HepG2 (cell line): ENCODE measurements at places on chromosomes 3 and 15. TPM values are rescaled to one million over a fixed set of nuclear protein-coding genes. Genes with fewer than 3 reads are reported as not detected.

DNA sequence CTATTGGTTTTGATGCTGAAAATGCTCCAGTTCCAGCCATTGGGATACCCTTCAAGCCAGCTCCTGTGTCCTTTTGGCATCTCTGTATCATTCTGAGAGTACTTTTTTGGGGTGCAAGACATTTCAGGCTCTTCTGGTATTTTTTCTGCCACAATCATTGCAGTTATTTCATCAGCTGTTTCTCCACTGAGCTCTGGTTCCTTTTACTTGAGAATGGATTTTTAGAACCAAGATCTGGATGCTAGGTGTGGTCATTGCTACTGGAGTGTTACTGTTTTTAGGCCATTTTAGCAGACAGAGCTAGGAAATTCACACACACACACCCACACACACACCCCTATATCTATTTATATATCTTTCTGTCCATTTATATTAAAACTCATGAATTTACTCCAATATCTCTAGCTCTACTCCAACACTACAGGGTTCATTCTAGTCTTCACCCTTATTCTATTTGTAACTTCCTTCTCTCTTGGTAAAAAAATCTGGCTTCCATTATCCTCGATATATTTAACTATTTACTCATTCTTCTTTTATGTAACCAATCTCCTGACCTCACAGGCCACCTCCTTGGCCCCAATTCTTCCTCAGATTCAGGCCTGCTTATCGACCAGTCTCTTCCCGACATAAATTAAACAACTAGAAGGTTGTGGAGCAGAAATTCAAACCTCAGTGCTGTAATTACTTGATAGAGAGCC is 17.0 kb downstream of the SLC35G2 start:
- no peak overlapping the region for H3K27ac ChIP-seq
- no peaks in the 10 kb centered on the region for H3K4me1 ChIP-seq
- H3K27me3 ChIP-seq: no peaks in the 10 kb centered on the region
- H3K4me3 ChIP-seq: no peak overlapping the region

DNA sequence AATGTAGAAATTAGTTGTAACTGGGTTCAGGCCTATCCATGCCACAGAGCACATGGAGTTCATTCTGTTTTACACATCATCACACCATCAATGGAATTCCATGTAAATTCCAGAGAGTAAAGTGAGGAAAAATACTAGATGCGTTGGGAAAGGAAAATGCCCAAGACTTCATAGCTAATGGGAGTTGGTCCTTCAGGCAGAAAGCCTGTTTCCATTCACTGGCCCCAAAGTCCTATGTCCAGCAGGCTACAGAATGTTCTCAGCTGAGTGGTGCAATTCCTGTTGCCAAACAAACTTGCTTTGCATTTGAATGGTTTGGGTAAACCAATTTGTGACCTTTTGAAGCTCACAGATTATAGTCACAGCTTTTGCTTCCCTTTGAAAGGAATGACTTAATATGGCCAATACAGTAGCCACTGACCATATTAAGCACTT is 164.6 kb upstream of the PFN2 start:
- H3K27ac ChIP-seq: no peak overlapping the region
- DNase-seq: no peak

DNA sequence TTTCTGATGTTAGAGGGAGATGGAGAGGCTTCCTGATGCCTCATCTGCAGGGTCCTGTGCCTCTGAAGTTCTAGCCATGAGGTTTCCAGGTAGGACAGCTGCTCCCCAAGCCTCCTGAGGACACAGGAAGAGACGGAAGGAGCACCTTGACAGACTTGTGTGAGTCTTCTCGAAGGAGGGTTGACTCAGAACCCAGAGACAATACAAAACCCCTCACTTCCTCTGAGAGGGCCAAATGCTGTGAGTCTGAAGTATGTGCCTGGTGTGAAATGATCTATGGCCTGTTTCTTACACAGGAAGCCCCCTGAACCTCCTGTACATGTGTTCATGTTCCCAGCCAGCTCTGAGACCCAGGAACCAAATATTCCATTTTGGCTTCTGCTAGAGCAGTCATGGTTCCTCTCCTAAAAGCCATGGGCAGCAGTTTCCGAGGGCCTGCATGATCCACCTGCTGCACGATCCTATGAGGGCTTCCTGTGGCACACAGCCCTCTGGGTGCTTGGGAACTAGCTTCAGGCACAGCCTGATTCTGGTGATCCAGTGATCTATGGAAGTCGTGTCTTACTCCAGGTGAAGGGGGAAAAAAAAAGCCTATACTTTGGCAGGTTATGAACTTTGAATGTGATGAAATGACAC is 62.2 kb downstream of the AAGAB start:
- no peak for DNase-seq
- no peaks in the 10 kb centered on the region for H3K27me3 ChIP-seq
- no peaks in the 10 kb centered on the region for H3K4me1 ChIP-seq
- no peak overlapping the region for H3K27ac ChIP-seq
- H3K4me3 ChIP-seq: no peak overlapping the region

GRCh38 chr15:40844696-40845030 is 815 bp downstream of the SPINT1 start:
- no peak overlapping the region for H3K27ac ChIP-seq
- no peak for DNase-seq
- peaks cover 48% of the 10 kb centered on the region for H3K4me1 ChIP-seq
- peaks cover 4% of the 10 kb centered on the region; the same call in 1 of the 2 replicates for H3K27me3 ChIP-seq
- no peaks in the 10 kb centered on the region for H3K36me3 ChIP-seq

GRCh38 chr3:88019024-88019423 is 39.8 kb downstream of the CGGBP1 start:
- no peak overlapping the region for H3K27ac ChIP-seq
- H3K27me3 ChIP-seq: no peaks in the 10 kb centered on the region
- H3K36me3 ChIP-seq: no peaks in the 10 kb centered on the region
- no peak overlapping the region for H3K4me3 ChIP-seq
- DNase-seq: no peak
- no peaks in the 10 kb centered on the region for H3K4me1 ChIP-seq

- no peak for DNase-seq
- peaks cover 9% of the 10 kb centered on the region; the same call in 1 of the 2 replicates for H3K4me1 ChIP-seq
- H3K4me3 ChIP-seq: no peak overlapping the region
- no peaks in the 10 kb centered on the region for H3K27me3 ChIP-seq
- H3K36me3 ChIP-seq: no peaks in the 10 kb centered on the region
- H3K27ac ChIP-seq: no peak overlapping the region
Observed at GRCh38 chr3:113898892-113899291, 48.9 kb upstream of the ZDHHC23 start.

GRCh38 chr3:4228295-4228694 is 74.9 kb upstream of the SETMAR start:
- no peaks in the 10 kb centered on the region for H3K4me1 ChIP-seq
- H3K27ac ChIP-seq: no peak overlapping the region
- no peaks in the 10 kb centered on the region for H3K36me3 ChIP-seq
- no peaks in the 10 kb centered on the region for H3K27me3 ChIP-seq
- DNase-seq: no peak

GRCh38 chr3:125019271-125019670 is 36.5 kb downstream of the HEG1 start:
- DNase-seq: no peak
- no peak overlapping the region for H3K4me3 ChIP-seq
- peaks cover 76% of the 10 kb centered on the region for H3K36me3 ChIP-seq
- no peaks in the 10 kb centered on the region for H3K27me3 ChIP-seq

DNA sequence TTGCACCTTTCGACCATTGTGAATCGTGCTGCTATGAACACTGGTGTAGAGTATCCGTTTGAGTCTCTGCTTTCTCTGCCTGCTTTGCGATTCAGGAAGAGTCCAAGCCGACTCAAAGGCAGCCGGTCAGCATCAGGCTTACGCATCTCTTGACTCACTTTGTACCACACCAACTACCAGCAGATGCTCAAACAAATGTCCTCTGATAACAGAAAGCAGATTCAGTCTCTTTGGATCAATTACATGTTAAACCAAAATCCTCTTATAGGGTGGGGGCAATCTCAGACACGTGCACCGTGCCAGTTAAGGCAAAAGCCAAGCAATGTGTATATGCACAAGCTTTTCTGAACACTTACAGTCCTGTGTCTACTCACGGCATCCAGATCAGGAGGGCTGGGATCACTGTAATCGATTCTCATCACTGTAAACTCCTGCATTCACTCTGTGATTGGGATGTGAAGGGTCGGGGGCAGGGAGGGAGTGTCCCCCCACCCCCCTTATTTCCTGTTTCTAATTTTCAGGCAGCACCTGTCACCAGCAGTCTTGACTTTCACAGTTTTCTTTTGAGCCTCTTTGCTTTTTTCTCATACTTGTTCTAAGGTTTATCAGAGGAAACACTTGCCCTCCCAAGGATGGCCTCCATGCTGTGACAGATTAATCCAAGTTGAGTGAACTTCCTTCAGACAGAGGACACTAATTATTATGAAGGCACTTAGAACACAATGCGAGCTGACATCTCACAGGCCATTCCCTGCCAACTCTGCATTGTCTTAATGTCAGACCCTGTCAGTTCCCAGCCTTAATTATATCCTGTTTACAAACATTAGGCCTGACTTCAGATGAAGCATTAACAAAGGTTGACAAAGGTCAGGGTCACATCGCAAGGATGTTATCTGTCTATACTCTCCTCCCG is 153.5 kb downstream of the MECOM start:
- no peaks in the 10 kb centered on the region for H3K36me3 ChIP-seq
- H3K27ac ChIP-seq: no peak overlapping the region
- no peaks in the 10 kb centered on the region for H3K27me3 ChIP-seq
- H3K4me1 ChIP-seq: no peaks in the 10 kb centered on the region

- no peaks in the 10 kb centered on the region for H3K36me3 ChIP-seq
- no peak overlapping the region for H3K27ac ChIP-seq
- no peak overlapping the region for H3K4me3 ChIP-seq
- no peaks in the 10 kb centered on the region for H3K27me3 ChIP-seq
- peak; percentile 38 for DNase-seq
Observed at GRCh38 chr3:140719841-140720614, 42.2 kb downstream of the TRIM42 start.

DNA sequence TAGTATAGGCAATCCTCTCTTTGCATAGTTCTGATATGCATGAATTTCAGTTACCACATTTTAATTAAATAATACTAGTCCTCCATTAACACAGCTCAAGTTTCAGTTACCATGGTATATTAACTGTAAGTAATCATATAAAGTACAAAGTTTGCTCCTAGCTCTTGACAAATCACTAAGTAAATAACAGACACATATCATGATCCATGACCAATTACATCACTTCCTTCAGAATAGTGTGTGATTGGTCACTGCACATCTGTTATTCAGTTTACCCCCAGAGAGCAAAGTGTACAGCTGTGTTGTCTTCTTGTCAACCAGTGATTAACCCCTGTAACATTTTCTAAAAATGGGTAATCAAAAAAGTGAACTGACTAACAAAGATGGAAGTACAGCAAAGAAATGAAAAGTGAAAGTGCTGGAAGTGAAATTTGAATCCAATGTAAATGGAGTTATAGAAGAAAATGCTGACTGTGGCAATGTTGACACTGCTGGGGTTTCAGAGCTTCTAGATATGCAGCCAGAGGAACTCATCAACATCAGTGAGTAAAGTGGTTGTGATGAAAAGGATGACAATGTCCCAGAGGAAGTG is 30.2 kb upstream of the LEKR1 start:
- no peaks in the 10 kb centered on the region for H3K36me3 ChIP-seq
- no peaks in the 10 kb centered on the region; the same call in 1 of the 2 replicates for H3K27me3 ChIP-seq
- peaks cover 51% of the 10 kb centered on the region for H3K4me1 ChIP-seq
- H3K4me3 ChIP-seq: peak overlapping the region; percentile 9; the same call in 1 of the 2 replicates
- peak overlapping the region; percentile 39 for H3K27ac ChIP-seq

DNA sequence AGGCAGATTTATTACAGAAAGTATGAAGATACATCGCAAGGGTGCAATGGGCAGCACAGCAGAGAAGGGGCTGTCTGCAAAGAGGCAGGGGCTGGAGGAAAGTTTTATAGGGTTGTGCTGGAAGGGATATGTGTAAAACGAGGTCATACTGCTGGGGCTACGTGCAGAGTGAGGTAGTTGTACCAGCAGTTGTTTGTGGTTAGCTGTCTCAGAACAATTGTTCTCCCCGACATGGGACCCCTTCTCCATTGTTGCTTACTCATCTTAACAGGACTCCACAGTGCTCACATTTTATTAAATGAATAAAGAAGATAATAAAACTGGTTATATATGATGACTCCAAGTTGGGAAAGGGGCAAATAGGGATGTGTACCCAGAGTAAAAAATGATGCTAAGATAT is 49.4 kb downstream of the GTPBP8 start:
- H3K27me3 ChIP-seq: no peaks in the 10 kb centered on the region
- DNase-seq: no peak
- H3K4me3 ChIP-seq: no peak overlapping the region
- no peak overlapping the region for H3K27ac ChIP-seq

Gene NUP210
- polyA plus RNA-seq: 31.6 and 44.3 TPM in 2 replicates

Gene ACAN
- not detected in 2 replicates for polyA plus RNA-seq

Gene SNRPA1
- polyA plus RNA-seq: 80.0 and 108 TPM in 2 replicates

Gene CYP1A2
- 0.07 and 0.09 TPM in 2 replicates for polyA plus RNA-seq

Gene FILIP1L
- polyA plus RNA-seq: 166 and 187 TPM in 2 replicates

Gene GOLGA8M
- polyA plus RNA-seq: 0.05 and 0.66 TPM in 2 replicates

Gene IL16
- polyA plus RNA-seq: 0.03 TPM in 2 replicates

Gene CYP1A1
- 8.0 and 11.0 TPM in 2 replicates for polyA plus RNA-seq

Gene ISLR
- polyA plus RNA-seq: not detected in 2 replicates
